NCI-H524 (cell line): ENCODE measurements at places on chromosomes 6 and 20.

DNA sequence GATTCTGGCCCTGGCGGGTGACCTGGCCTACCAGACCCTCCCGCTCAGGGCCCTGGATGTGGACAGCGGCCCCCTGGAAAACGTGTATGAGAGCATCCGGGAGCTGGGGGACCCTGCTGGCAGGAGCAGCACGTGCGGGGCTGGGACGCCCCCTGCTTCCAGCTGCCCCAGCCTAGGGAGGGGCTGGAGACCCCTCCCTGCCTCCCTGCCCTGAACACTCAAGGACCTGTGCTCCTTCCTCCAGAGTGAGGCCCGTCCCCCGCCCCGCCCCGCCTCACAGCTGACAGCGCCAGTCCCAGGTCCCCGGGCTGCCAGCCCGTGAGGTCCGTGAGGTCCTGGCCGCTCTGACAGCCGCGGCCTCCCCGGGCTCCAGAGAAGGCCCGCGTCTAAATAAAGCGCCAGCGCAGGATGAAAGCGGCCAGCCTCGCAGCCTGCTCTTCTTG is 868 bp upstream of the SLC2A4RG start:
- DNase-seq = no peak

DNA sequence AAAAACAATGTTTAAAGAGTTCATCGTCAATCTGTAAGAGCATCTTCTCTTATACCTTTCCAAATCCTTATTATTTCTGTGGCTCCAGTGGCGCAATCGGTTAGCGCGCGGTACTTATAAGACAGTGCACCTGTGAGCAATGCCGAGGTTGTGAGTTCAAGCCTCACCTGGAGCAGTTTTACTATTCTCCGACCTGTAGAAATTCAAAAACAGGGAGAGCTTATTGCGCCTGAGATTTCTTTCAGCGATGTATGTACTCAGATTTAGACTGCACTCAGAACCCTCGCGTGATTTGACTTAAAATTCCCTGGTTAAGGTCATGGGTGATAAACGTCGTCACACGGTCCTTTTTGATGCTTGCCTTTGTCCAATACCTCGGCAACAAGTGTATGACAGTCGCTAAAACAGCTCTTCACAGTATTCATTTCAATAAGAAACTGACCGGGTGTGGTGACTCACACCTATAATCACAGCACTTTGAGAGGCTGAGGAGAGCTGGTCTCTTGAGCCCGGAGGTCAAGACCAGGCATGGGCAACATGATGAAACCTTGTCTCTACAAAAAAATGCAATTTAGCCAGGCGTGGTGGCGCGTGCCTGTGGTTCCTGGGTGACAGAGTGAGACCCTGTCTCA is 11.9 kb downstream of the GPX5 start:
- DNase-seq = peak; percentile 61

- no peak for DNase-seq
These were observed 252.9 kb upstream of the RUNX2 start for GRCh38 chr6:45075246-45075645.

DNA sequence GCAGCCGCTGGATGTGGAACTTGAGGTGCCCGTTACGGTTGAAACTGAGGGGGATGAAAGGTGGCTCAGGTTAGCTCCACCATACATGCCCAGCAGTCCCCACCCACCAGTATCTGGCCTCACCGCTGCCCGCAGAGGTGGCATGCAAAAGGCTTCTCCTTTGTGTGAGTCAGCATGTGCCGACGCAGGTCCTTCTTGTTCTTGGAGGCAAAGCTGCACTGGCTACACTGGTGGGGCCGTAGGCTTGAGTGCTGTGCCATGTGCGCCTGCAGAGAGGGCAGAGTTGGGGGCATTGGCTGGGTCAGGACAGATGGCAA is 15.8 kb downstream of the PCIF1 start:
- peak; percentile 65 for DNase-seq

DNA sequence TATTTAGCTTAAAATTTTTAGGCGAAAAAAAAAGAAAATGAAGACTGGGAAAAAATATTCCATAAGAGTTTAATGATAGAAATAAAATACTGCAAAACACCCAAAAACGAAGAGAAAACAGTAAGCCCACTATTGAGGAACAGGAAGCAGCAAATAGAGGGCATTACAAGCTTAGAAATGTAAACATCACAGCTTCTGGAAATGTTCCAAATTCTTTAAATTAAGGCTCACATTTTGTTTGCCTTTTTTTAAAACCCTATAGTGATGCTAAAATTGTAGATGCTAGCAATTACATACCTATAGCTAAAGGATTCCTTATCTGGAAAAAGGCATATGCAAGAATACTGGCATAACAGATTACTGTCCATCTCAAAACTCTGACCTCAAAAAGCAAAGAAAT is 248.6 kb downstream of the KHDRBS2 start:
- DNase-seq = no peak

GRCh38 chr20:43533060-43533459 is 25.6 kb downstream of the L3MBTL1 start:
- no peak for DNase-seq

DNA sequence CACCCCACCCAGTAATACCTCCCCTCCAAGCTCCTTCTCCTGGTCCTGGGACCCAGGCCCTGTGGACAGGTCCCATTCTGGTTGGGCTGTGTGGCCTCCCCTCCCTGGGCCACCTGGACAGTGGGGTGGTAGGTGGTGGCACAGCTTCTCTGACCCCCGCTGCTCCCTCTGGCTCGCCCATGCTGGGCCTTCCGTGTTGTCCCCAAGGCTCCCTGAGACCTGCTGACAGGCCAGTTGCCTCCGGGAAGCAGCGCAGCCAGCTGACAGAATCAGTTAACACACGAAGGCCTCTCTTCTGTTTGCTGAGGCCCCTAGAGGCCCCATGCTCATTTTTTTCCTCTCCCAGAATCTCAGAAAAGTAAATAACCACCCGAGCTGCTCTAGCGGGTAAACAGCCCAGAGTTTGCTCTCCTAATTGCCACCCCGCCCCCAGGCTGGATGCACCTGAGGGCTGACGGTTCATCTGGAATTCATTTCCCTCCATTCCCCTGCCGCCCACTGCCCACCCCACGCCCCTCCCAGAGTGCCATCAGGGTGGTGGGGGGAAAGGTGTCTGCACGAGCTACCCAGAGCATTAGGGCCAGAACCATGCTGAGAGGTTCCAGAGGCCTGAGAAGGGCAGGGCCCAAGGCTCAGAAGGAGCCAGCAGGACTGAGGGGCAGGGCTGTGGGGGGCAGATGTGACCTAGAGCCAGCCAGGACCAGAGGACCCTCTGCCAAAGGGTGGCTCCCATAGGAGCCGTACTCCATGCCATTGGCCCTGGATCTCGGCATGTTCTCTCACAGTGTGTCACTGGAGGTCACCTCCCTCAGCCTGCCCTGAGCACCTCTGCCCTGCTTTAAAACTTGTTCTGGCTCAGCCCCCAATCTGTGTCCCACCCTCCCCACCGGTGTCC is 157.5 kb downstream of the GRM4 start:
- DNase-seq = no peak

GRCh38 chr20:5153612-5154542 is 27.1 kb downstream of the CDS2 start:
- DNase-seq = no peak

GRCh38 chr6:75374961-75375400 is 90.4 kb upstream of the TMEM30A start:
- DNase-seq = no peak

DNA sequence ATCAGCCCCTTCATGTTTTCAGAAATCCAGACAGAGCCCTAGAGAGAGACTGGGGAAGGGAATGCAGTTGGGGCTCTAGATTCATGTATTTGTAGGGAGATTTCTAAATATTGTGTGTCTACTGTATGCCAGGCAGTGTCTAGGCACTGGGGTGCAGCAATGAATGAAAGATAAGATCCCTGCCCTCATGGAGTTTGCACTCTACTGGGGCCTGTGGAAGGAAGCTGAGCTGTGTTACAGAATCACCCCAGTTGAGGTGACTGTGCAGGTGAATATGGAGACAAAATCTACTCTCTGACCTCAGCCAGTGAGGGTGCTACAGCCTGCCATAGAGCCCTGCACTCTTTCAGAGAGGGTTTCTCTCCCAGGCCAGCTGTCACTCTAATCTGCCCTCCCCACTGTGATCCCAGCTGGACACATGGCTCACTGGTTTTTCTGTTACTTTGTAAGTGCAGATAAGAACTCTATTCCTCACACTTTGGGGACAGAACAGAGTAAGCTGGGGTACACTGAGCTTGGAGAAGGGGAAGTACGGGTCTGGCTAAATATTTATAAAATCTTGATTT is 69.2 kb upstream of the E2F3 start:
- peak; percentile 81 for DNase-seq

GRCh38 chr6:169288591-169288990 is 34.9 kb upstream of the THBS2 start:
- no peak for DNase-seq

GRCh38 chr20:11118802-11119380 is 445.1 kb upstream of the JAG1 start:
- no peak for DNase-seq

- peak; percentile 12 for DNase-seq
These were observed 47.1 kb upstream of the EDN3 start for GRCh38 chr20:59253325-59253724.

DNA sequence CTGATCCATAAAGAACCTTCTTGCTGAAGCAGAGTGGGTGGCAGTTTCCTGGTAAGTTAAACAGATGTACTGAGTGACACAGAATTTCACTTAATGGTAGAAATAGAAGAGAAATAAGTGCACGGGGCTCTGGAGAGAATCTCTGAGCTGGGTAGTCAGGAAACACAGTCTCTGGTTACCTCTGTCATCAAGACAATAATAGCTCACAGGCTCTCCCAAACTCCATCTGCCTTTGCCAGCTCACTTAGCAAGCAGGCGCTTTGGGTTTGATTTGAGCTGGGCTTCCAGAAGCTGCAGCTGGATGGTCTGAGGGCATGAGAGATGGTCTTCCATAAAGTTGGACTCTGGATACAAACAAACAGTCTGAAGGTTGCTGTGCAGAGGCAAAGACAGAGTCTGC is 39.6 kb upstream of the PRSS35 start:
- no peak for DNase-seq

GRCh38 chr6:146914489-146915483 is 289.4 kb upstream of the STXBP5 start:
- DNase-seq = peak; percentile 8

DNA sequence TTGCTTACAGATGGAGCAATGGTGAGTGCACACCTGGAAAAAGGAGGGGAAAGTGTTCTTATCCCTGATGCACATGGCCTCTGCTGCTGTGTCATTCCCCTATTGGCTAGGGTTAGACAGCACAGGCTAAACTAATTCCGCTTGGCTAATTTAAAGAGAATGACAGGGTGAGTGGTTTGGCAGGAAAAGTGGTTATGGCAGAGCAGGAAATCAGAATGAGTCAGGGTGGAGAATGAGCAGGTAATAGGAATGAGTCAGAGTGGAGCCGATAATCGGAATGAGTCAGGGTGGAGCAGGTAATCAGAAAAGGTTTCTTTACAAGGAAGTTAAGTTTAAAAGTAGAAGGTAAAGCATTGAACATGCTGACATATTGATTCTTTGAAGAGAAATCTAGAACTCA is 355.5 kb upstream of the HTR1E start:
- DNase-seq = no peak

DNA sequence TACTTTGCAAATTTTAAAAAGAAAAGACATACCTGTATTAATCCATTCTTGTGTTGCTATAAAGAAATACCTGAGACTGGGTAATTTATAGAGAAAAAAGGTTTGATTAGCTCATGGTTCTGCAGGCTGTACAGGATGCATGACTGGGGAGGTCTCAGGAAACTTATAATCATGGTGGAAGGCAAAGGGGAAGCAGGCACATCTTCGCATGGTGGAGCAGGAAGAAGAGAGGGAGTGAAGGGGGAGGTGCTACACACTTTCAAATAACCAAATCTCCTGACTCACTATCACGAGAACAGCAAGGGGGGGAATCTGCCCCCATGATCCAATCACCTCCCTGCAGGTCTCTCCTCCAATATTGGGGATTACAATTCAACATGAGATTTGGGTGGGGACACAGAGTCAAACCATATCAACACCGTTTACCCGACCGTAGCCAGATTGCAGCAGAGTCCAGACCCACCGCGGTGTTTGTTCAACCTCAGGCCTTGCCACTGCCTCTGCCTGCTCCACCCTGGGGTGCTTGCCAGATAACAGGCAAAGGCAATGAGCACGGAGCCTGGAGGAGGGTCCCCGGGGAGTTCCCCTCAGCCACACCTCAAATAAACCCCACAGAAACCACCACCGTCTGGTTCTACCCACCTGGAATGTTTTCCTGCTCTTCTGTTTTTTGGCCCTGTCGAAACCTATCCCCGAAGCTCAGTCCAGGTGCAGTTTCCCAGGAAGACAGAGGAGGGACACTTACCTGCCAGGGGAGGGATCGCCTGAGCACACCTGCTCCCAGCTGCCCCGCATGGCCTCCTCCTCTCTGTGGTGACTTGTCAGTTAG is 142.2 kb upstream of the AFDN start:
- no peak for DNase-seq

GRCh38 chr6:74928203-74928602 is 277.6 kb downstream of the COL12A1 start:
- DNase-seq = no peak

GRCh38 chr20:48492015-48492714 is 335.6 kb downstream of the PREX1 start:
- DNase-seq = no peak

- DNase-seq = no peak
These were observed 3.0 kb downstream of the ADGRF4 start for GRCh38 chr6:47701363-47701762.

- no peak for DNase-seq
These were observed 20.5 kb downstream of the RSPH9 start for GRCh38 chr6:43665376-43665775.

GRCh38 chr6:118419448-118420394 is 128.4 kb upstream of the PLN start:
- DNase-seq = no peak

DNA sequence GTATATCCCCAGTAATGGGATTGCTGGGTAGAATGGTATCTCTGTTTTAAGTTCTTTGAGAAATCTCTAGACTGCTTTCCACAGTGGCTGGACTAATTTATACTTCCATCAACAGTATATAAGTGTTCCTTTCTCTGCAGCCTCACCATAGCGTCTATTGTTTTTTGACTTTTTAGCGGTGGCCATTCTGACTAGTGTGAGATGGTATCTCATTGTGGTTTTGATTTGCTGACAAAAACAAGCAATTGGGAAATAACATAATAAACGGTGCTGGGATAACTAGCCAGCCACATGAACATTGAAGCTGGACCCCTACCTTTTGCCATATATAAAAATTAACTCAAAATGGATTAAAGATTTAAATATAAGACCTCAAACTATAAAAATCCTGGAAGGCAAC is 14.2 kb downstream of the OR2A4 start:
- DNase-seq = no peak

DNA sequence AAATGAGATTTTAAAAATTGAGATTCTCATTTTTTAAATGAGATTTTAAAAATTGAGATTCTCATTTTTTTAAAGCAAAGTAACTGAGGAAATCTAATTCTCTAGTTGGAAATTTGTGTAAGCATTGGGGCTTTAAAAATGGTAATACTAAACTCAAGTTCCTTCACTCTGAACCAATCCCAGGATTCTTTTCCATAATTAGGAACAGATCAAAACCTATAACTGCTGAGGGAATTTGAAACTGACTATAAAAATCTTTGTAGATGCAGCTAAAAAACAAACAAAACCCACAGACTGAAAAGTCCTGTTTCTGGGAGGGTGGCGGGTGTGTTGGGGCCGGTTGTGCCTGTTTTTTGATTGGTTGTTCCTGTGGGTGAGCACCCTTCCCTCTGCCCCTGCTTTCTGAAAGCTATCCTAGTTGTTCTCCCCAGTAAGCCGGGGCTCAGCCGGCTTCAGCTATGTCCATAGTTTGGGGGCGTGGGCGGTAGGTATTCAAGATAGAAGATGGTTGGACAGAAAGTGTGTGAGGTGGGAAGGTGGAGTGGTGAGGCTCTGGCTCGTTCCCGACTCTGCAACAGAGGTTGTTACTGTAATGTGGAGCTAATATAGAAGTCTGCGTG is 49.3 kb downstream of the GFRA4 start:
- DNase-seq = no peak

GRCh38 chr6:160368670-160369069 is 20.5 kb downstream of the SLC22A3 start:
- DNase-seq = no peak
